Non-pigmented ciliary epithelial cell (primary cell): ENCODE measurements at places on chromosomes 7 and 10.

GRCh38 chr10:123385508-123386080 is 231.4 kb downstream of the BUB3 start:
- no peak for DNase-seq

GRCh38 chr7:111362506-111363054 is 199.7 kb downstream of the IMMP2L start:
- DNase-seq = no peak

DNA sequence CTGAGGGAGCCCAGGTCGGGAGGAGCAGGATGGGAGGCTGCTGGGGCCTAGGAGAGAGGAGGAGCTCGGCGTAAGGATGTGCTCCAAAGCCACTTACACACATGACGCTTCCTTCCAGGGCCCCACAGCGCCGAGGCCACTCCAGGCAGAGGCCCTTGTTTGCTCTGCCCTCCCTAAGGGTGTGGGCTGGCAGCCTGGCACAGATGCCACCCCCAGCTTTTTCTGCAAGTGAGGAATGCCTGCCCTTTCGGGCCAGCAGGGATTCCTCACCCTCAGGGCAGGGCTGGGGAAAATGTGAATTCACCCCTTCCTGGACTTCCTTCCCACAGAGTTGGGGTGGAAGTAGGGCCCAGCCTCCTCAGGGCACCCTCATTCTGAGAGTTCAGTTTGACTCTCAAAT is 5.6 kb upstream of the AQP1 start:
- DNase-seq = no peak

DNA sequence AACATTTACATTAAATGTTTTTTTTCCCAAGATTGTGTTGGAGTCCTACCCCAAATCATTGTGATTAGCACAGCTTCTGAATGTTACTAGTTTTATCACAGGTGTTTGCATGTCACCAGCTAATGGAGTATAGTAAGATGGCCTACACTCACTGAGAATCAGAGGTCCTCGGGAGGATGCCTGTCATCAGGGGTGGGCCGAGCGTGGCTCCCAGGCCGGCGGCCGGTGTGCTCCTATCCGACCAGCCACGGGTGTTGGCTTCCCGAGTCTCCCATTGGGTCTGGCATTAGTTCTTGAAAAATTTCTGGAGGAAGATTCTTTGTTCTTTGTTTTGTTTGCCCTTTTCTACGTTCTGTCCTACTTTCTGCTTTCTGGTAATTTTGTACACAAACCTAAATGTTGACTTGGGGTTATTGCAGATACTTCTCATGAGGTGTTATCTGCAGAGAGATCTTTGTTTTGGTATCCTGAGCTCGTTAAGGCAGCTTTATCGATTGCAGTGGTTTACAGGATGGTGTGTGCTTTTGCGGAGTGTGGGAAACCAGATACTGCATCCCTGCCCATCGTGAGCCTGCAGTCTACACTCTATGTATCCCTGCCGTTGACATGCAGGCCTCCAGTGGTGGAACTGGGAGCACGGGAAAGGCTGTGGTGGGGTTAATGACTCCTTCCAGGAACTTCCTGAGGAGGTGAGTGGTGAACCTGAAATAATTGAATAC is 67.3 kb upstream of the DNAJB6 start:
- no peak for DNase-seq

- peak; percentile 45 for DNase-seq
Observed at GRCh38 chr7:11130012-11130411, 156.3 kb downstream of the PHF14 start.

- DNase-seq = no peak
Observed at GRCh38 chr7:158029509-158029908, 558.1 kb downstream of the PTPRN2 start.

GRCh38 chr10:47037654-47038425 is 126.6 kb downstream of the PTPN20 start:
- DNase-seq = no peak

GRCh38 chr7:17094963-17095574 is 203.4 kb upstream of the AHR start:
- no peak for DNase-seq

- DNase-seq = peak; percentile 32
Observed at GRCh38 chr7:101137651-101138212, 10.8 kb downstream of the SERPINE1 start.

DNA sequence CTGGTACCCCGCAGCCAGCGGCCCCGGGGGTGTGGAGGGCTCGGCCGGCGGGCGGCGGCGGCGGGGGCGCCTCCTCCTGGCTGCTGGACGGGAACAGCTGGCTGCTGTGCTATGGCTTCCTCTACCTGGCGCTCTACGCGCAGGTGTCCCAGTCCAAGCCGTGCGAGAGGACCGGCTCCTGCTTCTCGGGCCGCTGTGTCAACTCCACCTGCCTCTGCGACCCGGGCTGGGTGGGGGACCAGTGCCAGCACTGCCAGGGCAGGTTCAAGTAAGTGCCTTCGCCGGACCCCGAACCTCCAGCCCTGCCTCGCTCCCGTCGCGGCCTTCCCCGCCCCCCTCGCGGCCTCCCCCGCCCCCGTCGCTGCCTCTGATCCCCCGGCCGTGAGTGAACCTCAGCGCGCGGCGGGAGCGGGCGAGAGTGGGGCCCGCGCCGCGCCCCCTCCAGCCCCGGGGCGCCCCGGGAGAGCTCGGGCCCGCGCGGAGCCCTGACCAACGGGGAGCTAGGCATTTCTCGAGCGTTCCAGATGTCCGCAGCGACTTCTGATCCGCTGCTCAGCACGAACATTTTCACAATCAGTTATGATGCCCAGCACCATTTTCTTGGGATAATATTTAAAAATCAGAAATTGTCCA is 727 bp downstream of the ATRNL1 start:
- no peak for DNase-seq

DNA sequence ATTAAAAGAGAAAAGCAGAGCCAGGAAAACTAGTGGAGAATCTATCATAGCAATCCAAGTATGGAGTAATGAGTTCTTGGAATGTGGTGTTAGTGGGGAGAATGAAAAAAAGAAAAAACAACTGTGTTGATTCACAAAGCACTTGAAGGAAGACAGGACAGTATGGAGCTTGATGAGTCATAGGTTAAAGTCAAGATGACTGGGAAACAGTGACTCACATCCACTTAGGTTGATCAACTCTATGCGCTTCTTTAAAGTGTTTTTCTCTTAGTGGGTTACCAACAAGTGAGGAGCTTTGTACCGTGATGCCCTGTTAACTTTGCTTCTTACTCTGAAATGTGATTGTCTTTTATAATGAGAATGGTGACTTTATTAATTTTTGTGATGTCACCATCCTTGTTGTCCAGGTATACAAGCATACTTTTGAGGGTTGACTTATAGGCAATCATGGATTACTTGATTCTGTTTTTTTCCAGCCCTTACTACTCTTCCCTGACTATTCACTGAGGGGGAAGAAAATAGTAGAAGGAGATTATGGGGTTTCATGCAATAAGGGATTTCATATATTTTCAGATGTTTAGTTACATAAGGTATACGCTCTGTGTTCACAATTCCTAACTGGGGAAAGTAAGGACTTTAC is 32.1 kb upstream of the MDFIC start:
- DNase-seq = peak; percentile 99

DNA sequence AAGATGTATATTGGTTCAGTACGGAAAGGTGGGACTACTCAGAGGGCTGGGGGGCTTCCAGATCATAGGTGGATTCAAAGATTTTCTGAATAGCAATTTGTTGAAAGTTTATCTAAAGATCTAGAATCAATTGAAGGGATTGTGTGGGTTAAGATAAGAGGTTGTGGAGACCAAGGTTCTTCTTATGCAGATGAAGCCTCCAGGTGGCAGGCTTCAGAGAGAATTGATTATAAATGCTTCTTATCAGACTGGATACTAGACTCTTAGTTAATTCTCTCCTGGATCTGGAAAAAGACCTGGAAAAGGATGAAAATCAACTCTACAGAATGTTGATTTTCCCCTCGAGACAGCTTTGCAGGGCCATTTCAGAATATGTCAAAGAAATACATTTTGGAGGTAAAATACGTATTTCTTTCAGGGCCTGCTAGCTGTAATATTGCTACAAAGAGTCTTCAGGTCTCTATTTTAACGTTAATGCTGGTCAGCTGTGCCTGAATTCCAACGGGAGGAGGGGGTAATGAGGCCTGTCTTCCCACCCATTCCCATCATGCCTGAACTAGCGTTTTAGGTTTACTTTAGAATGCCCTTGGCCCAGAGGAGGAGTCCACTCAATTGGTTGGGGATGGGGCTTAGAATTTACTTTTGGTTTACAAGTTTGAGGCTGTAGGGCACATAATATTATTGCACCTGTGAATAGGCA is 12.8 kb upstream of the GPR15LG start:
- no peak for DNase-seq

DNA sequence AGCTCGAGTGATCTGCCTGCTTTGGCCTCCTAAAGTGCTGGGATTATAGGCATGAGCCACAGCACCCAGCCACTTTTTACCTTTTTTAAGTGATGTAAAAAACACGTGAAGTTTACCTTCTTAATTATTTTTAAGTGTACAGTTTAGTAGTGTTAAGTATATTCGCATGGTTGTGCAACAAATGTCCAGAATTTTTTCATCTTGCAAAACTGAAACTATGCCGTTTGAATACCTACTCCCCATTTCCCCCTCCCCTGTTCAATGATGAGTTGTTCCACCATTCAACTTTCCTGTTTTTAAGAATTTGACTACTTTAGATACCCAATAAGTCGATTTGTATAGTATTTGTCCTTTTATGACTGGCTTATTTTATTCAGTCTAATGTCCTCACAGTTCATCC is 10.9 kb downstream of the NRBF2 start:
- DNase-seq = no peak

- DNase-seq = no peak
Observed at GRCh38 chr10:19816411-19817230, at the start of gene PLXDC2. TSS of gene PLXDC2 (plus strand) at chr10:19816432.

- no peak for DNase-seq
Observed at GRCh38 chr7:30751696-30752273, at the start of gene INMT. TSS of gene INMT (plus strand) at chr7:30752135. CDS start at chr7:30752151, 16 bp downstream.

DNA sequence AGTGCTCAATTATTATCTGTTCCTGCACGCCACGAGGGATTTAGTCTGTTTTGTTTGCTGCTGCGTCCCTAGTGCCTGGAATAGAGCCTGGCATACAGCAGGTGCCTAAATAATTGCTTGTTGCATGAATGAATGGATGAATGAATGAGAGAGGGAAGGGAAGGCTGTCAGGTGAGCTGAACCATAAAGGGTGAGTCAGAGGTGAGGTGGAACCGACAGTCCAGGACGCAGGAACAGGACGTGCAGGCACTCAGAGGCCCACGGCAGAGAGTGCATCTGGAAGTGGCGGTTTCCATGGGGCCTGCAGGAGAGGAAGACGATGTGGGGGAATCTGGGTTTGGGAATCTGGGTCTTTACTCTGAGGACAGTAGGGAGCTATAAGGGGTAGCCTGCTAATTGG is 17.7 kb upstream of the PPIF start:
- no peak for DNase-seq

DNA sequence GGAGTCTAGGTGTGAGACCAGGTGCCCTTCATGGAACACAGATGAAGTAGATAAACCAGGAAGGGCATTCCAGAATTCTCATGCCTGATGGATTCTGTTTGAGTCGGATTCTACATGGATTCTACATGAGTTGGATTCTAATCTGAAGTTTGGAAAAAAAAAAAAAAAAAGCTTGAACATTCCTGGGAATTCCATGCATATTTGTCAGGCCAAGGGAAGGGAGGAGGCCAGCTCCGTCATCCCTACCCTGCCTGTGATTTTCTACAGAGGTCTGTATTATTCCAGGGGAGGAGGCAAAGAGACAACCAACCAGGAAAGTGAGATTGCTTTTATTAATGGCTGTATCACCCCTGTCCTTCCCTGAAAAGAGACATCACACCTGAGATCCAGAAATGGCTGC is 27.8 kb upstream of the EBLN1 start:
- no peak for DNase-seq

GRCh38 chr10:6300106-6300783 is 97.5 kb downstream of the PFKFB3 start:
- no peak for DNase-seq

- DNase-seq = no peak
Observed at GRCh38 chr10:114547514-114547913, 110.6 kb downstream of the ABLIM1 start.

- DNase-seq = no peak
Observed at GRCh38 chr10:132444877-132445351, 47.9 kb downstream of the PWWP2B start.

DNA sequence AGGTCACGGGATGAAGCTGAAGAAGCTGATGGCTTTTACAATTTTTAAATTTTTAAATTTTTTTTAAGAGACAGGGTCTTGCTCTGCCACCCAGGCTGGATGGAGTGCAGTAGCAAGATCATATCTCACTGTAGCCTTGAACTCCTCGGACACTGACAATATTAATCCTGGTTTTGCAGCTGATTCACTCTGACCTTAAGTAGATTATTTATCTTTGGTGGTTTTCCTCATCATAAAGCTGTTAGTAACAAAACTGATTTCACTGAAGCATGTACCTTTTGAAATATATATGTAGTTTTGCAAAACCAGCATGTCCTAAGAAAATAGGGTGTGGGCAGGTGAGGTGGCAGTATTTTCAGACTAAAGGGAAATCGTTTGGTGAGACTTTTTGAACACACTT is 56.0 kb downstream of the DYNC2I1 start:
- DNase-seq = peak; percentile 2

DNA sequence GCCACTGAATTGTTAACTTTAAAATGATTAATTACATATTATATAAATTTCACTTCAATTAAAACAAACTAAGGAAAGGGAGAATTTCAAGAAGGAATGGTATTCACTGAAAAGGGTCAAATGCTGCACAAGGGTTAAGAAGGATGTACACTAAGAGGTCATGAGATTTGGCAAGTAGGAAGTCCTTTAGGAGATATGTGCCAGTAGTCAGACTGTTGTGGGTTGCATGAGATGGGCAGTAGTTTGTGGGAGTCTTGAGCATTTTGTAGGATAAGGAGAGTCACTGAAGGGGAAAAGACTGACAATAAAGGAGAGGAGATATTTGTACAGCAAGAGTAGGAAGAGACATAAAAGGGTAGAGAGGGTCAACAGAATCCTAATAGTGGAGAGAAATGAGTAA is 12.4 kb upstream of the PTPN12 start:
- DNase-seq = no peak

DNA sequence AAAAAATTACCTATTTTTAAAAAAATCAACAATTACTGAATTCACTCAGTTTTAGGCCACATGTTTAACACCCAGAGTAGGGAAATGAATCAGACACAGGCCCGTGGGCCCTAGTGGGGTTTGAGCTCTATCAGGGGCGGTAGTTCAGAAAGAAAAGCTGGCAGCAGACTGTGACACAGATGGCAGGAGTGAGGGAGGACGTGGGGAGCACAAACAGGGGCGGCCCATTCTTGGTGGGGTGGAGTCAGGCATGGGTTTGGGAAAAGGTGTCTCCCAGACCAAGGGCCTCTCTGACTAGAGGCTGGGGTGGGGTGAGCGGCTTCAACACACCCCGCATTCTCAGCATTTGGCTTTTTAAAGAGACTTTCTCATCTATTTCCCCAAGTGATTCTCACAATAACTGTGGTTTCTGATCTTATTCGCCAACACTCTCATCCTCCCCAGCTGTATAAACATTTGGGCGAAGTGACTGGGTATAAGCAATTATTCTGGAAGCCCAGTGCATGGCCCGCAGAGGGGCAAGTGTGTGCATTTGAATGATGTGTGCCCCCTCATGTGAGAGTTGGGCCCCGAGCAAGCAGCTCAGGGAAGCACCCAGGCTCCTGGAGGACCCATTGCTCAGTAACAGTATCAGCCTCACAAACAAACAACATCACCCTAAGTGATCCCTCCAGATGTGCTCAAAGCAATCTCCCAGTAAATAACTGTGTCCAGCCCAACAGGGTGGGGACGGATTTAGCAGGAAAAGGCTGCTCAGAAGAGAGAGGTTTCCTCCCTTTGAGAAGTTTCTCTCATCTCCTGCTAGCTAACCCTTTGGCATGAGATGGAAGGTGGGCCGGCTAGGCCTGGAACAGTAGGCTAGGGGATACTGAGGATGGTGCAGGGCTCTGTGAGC is 437.6 kb upstream of the ZMIZ1 start:
- no peak for DNase-seq

- no peak for DNase-seq
Observed at GRCh38 chr10:11205030-11205772, 187.5 kb downstream of the CELF2 start.
